Stimulated activated CD4-positive, alpha-beta T cell treated with anti-CD3 and anti-CD28 coated beads, Interleukin-1b, Interleukin-23, amount 100 ng/mL, for 4 hours (primary cell): ENCODE measurements at places on chromosomes 16 and 17.

DNA sequence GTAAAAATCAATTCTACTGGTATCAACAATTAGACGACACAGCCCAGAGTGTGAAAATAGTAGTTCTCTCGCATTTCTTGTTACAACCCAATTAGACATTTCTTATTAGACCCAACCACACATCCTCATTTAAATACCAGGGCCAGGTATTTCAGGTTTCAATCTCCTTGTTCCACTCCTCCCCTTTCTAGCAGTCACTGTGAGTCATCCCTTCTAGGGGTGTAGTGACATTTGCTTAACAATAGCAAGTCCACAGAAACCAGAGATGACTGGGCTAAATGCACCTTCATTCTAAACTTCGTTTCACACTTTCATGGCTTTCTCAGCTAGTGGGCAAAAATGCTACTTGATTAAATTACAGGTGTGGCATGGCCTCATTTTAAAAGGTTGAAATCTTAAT is 116.9 kb upstream of the CACNG3 start:
- DNase-seq = no peak

GRCh38 chr17:28317966-28318758 is 838 bp upstream of the TMEM97 start:
- DNase-seq = no peak

GRCh38 chr17:68792042-68792685 is 163.0 kb downstream of the ABCA8 start:
- no peak for DNase-seq

GRCh38 chr16:84082110-84082509 is 34.6 kb downstream of the MBTPS1 start:
- no peak for DNase-seq

DNA sequence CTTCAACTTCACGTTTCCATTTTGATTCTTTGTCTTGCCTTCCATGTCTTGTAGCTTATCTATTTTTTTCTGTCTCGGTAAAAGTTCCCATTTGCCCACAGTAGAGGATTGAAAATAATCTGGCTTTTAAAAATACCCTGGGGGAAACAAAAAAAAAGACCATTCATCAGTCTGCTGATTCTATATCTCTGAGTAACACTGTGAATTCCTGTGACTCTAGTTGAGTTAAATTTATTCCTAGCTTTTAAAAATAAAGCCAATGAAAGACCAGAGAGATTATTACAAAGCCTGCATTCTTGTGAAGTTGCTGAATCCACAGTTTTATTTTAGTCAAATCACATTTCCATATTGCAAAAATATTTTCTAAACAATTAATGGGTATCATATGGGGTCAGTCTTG is 532.3 kb downstream of the CDH13 start:
- no peak for DNase-seq

GRCh38 chr16:85479972-85480726 is 133.0 kb upstream of the GSE1 start:
- DNase-seq = peak; percentile 9

- no peak for DNase-seq
These were observed 41.6 kb downstream of the MAPT start for GRCh38 chr17:45935710-45936509.

DNA sequence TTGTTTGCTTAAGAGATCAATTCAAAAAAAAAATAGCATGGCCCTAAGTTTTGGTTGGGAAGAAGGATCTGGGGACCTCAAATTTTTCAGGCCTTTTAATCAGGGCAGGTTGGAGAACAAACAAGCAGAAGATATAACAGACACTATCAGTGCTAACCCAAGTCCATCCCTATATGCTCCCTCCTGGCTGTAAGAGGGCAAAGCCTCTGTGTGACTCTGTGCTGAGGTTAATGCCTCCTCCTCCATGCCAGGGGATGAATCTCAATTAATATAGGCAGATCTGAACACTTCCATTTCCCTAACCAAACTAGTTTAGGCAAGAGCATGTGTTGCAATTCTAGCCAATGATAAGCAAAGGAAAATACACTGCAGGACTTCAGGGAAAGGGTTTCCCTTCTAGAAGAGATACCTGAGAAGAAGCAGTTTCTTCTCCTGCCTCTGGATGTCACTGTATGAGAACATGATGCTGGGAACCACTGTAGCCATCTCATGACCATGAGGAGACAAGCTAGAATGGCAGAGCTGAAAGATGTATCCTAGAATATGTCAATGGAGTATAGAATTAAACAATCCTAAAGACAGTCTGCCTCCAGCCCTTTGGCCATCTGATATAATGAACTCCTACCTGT is 76.0 kb downstream of the CHD9NB start:
- DNase-seq = no peak

GRCh38 chr17:78224231-78225087 is 7.0 kb upstream of the TMEM235 start:
- no peak for DNase-seq

GRCh38 chr16:59058250-59058649 is 324.1 kb upstream of the GOT2 start:
- DNase-seq = no peak

- DNase-seq = peak; percentile 29
These were observed 54.9 kb downstream of the SREBF1 start for GRCh38 chr17:17781591-17782496.

GRCh38 chr16:28538733-28539596 is at the start of gene NUPR1:
Gene NUPR1 (minus strand): TSS chr16:28538974. CDS start chr16:28538907, 67 bp downstream.
- no peak for DNase-seq

- no peak for DNase-seq
These were observed 4.6 kb downstream of the FOXJ1 start for GRCh38 chr17:76136276-76137000.

DNA sequence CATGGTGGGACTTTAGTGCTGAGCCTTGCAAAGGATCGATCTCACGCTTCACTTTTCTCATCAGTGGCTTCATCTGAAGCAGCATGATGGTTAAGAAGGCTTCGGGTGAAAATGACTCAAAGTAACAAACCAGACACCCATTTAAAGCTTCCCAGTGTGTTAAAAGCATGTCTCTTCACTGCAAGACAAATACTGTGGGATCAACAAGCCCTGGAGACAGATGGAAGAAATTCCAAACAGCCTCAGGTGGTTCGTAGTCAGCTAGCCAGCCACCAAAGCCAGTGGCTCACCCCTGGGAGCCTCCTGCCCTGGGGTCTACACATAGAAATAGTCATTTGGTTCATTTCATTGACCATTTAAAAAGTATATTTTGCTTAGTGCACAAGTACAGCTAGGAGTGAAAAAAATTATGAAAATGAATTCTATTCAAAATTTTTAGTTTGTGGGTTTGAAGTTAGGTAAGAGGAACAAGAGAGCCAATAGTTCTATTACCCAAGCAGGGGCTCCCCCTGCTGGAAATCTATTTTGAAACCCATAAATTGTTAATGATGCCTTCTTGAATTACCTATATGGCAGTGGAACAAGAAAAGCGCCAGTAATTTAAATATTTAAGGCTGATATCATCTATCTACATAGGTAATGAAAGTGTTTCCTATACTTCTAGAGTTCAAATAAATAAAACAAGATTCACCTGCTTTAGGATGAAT is 51.6 kb downstream of the PMP22 start:
- no peak for DNase-seq

DNA sequence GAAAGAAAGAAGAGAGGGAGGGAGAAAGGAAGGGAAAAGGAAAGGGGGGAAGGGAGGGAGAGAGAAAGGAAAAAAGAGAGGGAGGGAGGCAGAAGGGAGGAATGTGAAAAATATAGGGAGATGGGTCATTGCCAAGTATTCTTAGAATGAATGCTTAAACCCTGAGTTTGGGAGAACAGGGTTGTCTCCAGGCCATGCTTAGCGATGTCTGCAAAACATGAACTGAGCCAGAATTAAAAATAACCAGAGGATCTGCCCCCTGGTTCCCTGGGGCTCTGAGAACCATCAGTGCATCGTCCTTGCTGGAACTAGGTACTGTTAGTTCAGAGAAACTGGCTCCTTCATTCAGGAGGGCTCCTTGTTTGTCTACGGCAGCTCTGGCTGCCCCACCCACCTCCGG is 170.4 kb downstream of the IRX5 start:
- DNase-seq = no peak

GRCh38 chr17:33871720-33872540 is 383.2 kb upstream of the CCL2 start:
- no peak for DNase-seq

DNA sequence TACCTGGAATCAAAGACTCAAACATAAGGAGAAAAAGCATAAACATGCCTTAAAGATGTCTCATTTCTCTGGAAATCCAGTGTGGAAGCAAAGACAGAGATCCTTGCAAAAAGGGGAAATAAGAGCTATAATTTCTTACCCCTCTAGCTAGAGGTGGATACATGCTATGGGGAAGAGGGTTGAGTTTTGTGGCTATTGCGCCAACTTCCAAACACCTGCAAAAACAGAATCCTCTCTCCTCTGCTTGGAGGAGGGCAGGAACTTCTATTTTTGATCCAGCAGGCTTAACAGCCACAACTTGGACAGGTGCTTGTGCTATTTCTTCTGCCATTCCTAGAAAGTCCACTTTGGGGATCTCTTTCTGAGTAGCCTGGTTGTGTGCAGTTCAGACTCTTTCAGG is 21.5 kb upstream of the NUDT7 start:
- DNase-seq = no peak

- no peak for DNase-seq
These were observed 4.9 kb downstream of the RPAIN start for GRCh38 chr17:5424909-5425308.

DNA sequence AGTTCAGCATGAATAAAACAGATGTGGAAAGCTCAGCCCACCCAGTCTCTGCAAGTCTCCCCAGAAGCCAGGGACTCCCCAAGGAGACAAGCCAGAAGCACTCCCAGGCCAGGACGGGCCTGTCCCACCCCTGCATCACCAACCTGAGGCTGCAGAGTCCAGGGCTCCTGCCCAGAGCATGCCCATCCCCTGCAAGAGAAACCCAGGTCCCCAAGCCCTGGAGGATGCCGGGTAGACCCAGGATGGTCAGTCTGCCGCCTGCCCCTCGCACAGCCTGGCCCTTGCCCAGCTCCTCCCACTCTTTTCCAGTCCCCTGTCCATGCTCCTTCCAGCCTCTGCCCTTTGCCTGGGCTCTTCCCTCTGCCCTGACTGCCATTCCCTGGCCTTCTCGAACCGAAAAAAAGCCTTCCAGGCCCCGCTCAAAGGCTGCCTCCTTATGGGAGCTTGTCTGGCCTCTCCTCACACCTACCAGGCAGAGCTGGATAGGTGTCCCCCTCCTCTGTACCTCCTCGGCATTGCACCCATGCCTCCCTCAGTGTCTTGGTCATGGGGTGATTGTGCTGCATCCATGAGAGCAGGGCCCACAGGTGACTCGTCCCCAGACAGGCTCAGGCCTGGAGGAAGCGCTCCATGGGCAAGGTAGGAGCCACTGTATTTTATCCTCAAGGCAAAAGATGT is 44.8 kb downstream of the BEAN1 start:
- DNase-seq = no peak

DNA sequence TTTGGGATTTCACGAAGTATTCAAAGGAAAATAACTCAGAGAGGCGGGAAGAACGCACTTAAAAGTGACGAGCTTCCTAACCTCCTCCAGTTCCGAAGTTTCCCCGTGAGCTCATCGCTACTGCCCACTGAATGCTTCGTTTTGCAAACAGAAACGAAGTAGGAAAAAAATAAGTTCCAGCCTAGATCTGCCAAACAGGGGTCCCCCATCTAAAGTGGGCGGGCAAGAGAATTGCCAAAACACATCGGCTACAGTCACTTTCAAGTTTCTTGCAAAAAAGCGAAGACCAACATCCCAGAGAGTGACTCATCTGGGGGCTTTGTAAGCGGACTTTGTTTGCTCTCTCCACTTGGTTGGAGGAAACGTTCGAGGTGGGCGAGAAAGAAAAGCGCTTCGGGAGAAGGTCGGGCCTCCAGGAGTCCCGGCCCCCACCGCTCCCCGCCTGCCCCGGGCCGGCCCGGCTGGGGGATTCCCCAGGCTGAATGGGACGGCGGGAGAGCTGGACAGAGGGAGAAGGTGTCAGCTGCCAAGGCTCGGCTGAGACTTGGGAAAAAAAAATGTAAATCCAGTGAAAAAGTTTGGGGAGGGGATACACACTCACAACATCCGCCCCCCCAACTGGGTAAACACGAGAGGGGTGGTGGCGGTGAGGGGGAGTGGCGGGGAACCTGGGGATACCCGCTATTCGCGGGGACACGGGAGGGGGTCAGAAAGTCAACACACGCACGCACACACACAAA is 1.0 kb downstream of the VEZF1 start:
- no peak for DNase-seq

- no peak for DNase-seq
These were observed 72.0 kb downstream of the ABCC6 start for GRCh38 chr16:16151315-16151714.

- DNase-seq = no peak
These were observed 5.8 kb upstream of the ABCA9 start for GRCh38 chr17:69066482-69066881.

- DNase-seq = no peak
These were observed 20.0 kb downstream of the BRCA1 start for GRCh38 chr17:43105146-43105545.

- DNase-seq = no peak
These were observed 80.7 kb downstream of the USP32 start for GRCh38 chr17:60311186-60311585.

- DNase-seq = no peak
These were observed 116.0 kb downstream of the RPTOR start for GRCh38 chr17:80660527-80661198.

- no peak for DNase-seq
These were observed 159.8 kb upstream of the NOL11 start for GRCh38 chr17:67557921-67558320.

- no peak for DNase-seq
These were observed 12.4 kb upstream of the GFAP start for GRCh38 chr17:44927696-44928095.

DNA sequence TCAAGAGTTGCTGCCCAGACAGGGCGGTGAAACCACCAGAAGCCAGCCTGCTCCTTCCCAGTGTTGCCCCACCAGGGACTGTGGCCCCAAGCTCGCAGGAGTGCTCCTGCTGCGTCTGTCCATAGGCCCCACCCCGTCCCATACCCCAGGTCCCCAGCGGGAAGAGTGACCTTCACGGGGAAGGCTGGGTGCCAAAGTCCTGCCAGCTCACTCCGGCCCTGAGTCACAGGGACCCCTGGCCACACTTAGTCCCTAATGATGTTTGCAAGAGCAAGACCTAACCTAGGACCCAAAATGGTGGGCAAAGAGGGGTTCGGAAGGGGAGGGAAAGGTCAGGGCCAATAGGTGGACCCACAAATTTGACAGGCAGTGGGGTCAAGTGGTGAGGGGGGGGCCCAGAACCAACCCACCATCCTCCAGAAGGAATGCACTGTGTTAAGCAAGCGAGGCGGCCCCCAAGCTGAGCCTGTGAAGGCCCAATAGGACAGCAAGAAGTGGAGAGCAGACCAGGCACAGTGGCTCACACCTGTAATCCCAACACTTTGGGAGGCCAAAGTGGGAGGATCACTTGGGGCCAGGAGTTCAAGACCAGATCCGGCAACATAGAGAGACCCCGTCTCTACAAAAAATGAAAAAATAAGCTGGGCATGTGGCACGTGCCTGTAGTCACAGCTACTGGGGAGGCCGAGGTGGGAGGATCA is 3.3 kb downstream of the DOK4 start:
- no peak for DNase-seq

GRCh38 chr17:13306310-13306962 is 288.6 kb upstream of the ELAC2 start:
- no peak for DNase-seq

- peak; percentile 52 for DNase-seq
These were observed 27.0 kb upstream of the NTN1 start for GRCh38 chr17:8994319-8994718.

- no peak for DNase-seq
These were observed 10.0 kb downstream of the SPOP start for GRCh38 chr17:49667854-49668253.
